ENCODE measurements at places on chromosomes 7 and 10.

GRCh38 chr7:75630549-75630948 is 108.2 kb downstream of the HIP1 start:
- no peak for DNase-seq

- no peak for DNase-seq
Measured at GRCh38 chr7:151540146-151540545, 20.5 kb upstream of the RHEB start.

GRCh38 chr7:50687096-50687495 is 95.6 kb downstream of the GRB10 start:
- no peak for DNase-seq

GRCh38 chr7:43142703-43143102 is 30.3 kb downstream of the HECW1 start:
- DNase-seq = no peak

GRCh38 chr10:111360260-111360925 is 283.6 kb downstream of the ADRA2A start:
- peak; percentile 4 for DNase-seq

- no peak for DNase-seq
Measured at GRCh38 chr7:68015122-68015977, 1018.7 kb downstream of the TYW1 start.

- no peak for DNase-seq
Measured at GRCh38 chr10:117699436-117700075, 157.0 kb downstream of the EMX2 start.

- DNase-seq = no peak
Measured at GRCh38 chr7:47454069-47454973, 127.6 kb downstream of the TNS3 start.

GRCh38 chr10:49649294-49649693 is 30.2 kb upstream of the C10orf53 start:
- no peak for DNase-seq

- DNase-seq = no peak
Measured at GRCh38 chr10:82674036-82674435, 799.0 kb downstream of the NRG3 start.

DNA sequence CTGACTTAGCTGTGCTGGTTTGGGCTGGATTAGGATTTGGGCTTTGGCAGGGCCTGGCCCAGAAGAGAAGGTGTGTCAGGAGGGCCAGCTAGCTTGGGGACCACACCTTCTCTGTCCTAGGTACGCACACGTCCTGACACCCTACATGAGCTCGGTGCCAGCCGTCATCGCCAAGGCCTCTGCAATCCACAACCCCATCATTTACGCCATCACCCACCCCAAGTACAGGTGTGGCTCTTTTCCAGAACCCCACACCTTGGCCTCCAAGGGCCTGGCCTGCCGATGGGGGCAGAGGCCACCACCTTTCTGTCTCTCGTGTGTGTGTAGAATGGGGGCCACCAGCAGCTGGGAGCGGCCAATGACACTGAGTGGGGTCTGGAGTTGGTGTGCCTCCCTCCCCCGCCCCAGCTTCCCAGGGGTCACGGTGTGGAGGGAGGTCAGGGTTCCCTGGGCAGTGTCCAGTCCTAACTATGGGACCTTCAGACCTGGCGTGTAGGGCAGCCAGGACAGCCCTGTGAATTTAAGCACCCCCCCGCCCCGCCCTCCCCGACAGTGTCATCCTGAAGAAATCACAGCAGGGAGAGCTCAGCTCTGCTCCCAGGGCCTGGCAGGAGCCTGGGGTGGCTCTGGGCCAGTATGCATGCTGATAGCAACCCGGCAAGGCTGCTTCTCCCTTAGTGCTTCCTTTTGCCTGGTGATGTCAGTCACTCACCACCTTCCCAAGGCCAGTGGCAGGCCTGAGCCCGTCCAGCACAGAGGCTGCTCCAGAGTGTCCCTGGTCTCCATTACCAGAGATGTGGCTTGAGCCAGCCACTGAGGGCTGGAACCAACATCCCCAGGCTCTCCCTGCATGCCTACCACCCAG is 6.9 kb upstream of the LDB3 start:
- peak; percentile 81 for DNase-seq

- DNase-seq = no peak
Measured at GRCh38 chr10:7337431-7338171, 73.2 kb downstream of the SFMBT2 start.

GRCh38 chr7:50346545-50347497 is 42.3 kb downstream of the IKZF1 start:
- DNase-seq = no peak

DNA sequence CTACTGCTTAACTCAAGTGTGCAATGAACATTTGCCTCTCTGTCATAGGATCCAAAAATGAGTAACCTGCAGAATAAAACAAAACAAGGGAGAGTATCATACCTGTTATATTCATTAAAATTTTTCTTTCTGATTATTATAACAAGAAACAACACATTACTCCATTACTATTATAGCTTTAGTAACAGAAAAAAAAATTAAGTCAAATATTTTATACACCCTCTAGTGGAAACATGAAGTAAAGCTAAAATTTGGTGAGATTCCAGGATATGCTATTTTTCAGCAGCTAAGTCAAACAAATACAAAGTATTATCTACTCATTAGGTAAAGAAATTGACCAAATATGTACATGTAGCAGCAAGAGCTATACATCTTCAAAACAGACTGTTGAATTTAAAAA is 56.3 kb downstream of the PDZD8 start:
- DNase-seq = no peak

DNA sequence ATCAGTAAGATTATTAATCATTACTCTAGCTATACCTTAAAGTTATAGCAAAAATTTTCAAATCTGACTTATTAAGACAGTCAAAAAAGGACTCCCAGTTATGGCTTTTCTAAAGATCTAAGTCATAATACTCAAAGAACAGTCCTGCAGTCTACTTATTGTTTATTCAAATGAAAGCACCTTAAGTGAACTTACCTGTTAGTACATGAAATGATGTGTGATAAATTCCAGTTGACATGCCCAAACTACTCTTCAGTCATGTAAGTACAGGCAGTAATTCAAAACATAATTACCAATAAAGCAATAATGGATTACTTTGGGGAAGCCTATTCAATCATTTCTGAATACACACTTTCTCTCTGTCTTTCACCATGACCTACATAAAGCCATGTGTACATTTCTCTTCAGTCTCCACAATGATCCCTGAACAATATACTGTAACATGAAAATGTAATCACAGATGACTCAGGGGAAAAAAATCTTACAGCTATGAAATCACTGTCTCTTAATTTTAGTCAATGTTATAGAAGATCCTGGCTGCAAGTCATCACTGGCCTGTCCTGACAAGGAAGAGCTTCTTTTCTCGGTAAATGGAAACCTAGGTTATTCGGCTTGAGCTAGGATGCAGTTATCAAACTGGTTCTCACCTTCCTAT is 420.7 kb upstream of the LRRTM3 start:
- no peak for DNase-seq

GRCh38 chr7:129841465-129841864 is 111.3 kb downstream of the UBE2H start:
- no peak for DNase-seq

DNA sequence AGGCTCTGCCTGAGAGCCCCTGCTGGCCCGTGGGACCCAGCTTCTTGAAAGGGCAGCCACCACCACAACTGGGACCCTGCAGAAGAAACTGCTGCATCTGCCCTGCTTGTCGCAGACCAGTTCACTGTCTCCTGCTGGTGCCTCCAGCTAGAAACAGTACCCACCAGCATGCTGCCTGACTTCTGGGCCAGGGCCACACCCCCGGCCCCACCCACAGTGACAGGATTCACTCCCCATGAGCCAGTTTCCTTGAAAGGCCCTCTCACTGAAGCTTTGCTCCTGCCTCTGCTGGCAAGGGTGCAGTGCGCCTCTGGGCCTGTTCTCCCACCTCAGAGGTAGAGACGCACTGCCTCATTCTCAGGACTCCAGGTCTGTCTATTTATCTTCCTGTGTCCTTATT is 32.4 kb downstream of the ANXA11 start:
- no peak for DNase-seq

GRCh38 chr10:22438711-22439110 is 93.4 kb downstream of the SPAG6 start:
- DNase-seq = no peak

- no peak for DNase-seq
Measured at GRCh38 chr7:50684713-50685075, 98.0 kb downstream of the GRB10 start.

DNA sequence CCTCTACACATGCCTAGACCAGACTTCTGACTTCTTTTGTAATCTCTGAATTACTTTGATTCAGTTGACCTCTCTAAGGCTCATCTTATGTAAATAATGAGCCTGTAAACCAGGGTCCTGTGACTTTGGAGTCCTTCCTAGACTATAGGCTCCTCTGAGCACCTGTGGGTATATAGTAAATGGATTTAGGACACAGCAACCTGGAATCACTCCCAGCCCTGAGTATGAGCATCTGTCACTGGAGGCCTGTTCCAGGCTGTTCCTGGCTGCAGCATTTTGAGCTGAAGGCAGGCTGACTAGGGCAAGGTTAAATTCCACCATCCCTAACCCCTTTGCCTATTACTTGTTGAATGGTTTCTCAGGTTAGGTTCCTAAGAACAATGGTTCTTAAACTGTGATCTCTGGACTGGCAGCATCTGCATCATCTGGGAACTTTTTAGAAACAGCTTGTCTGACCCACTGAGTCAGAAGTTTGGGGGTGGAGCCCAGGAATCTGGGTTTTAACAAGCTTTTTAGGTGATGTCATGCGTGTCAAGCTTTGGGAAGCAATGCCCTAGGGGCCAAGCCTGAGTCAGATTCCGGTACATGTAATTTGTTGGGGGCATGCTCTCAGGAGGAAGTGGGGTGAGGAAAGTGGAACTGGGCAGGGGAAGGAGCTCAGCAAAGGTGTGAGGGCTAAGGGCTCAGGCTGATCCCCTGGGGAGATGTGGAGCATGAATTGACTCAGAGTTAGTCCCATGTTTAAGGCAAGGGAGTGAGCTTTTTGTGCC is 28.2 kb downstream of the MINDY4 start:
- peak; percentile 91 for DNase-seq

DNA sequence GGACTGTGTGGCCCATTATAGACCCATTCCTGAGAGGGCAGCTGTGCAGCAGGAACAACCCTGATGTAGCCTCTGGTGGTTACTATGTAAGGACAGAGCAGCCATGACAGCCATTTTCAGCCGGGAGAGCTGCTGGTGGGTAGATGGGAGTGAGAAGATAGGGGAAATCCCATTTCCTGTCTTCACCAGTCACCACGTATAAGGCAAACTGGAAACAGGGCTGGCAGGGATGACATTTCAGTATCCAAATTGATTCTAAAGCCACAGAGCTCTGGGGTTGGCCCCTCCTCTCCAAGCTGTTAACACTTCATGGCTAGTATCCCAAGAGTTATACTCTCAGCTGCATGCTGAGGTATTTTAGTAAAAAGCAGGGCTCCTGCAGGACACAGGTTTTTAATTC is 15.2 kb upstream of the FZD1 start:
- no peak for DNase-seq

DNA sequence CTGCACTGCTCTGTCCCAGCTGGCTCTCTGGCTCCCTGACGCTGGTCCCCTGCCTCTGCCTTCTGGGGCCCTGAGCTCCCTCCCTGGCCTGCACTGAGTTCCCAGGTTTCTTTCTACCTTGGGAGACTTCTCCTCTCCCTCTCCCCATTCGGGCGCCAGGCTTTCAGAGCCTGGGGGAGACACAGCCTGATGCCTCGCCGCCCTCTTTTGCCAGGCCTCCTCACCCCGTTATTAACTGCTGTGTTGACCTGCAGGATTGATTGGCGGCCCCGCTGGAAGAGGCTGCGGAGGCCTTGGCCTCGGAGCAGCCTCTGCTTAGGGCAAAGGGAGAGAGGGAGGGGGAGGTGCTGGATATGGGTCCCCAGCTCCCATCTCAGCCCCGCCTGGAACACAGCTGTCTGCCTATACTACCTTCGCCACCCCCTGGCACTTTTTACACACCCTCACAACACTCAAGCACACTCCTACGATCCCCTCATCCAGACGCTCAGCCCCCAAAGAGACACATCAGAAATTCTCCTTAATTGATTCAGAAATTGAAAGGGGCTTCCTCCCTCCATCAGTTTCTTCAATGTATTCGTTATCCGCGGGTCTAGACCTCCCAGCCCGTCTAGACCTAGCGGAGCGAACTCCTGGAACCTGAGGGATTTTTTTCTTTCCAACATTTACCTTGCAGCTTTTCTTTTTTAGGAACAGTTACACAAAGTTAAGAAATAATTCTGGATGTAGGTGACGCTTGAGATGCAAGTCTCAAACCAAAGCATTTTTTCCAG is 7.1 kb upstream of the PAX2 start:
- DNase-seq = no peak

DNA sequence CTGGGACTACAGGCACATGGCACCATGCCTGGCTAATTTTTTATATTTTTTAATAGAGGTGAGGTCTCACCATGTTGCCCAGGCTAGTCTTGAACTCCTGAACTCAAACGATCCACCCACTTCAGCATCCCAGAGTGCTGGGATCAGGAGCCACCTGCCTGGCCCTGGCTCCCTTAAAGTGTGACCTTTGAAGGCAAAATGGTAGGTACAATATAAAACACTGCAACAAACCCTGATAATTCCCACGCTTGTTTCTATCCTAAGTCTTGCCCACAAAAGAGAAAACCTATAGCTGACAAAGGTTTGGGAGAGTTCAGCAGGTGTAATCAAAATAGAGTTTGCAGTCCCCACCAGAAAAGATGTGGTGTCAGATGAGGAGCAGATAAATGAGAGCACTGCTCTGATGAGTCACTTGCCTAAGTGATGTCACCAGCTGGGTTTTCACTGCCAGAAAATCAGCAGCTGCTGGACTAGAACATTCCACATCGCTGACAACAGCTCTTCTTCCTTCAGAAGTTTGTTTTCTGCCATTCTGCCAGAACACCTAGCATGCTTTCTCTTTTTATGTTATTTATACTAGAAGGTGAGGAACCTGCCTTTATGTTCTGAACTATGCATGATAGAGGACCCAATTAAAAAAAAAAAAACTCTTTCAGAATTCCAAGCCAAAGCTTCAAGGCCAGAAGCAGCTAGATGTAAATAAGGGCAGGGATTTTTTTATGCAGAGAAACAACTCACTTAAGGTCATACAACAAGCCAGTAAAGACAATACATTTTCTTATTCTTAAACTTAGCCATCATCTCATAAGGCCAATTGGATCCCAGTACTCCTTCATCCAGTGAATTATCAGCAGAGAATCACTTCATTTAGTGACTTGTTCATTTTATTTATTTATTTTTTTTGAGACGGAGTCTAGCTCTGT is 18.0 kb downstream of the PURB start:
- peak; percentile 92 for DNase-seq

DNA sequence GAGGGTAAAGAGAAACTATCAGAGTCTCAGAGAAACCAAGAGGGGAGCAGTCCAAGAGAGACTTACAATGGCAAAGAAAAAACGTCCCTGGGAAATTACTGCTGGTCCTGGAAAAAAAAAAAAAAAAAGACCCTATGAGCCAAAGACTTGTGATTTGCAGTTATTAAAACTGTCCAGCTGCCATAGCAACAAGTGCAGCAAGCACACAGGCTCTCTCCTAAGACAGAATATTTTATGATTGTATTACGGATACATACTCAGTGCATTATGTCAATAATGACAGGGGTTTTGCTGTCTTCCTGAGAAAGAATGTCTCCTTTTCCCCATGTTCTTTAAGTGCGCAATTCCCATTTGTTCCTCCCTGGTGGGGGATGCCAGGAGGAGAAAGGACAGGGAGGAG is 178.5 kb downstream of the GPAM start:
- no peak for DNase-seq

Measured in H54 (cell line).